Renal cortical epithelial cell (primary cell): ENCODE measurements at places on chromosomes 6 and 20. TPM values are rescaled to one million over a fixed set of nuclear protein-coding genes. Genes with fewer than 3 reads are reported as not detected.
A peak's percentile ranks its signal among the peaks of the same experiment; 100 is the strongest.

PRELID3B gene
- 86.5 and 133 TPM in 2 replicates for total RNA-seq

GPLD1 gene
- total RNA-seq: under 0.01 and 0.45 TPM in 2 replicates

GRCh38 chr6:31175971-31176370 is 5.5 kb upstream of the POU5F1 start:
- no peak for DNase-seq

DNA sequence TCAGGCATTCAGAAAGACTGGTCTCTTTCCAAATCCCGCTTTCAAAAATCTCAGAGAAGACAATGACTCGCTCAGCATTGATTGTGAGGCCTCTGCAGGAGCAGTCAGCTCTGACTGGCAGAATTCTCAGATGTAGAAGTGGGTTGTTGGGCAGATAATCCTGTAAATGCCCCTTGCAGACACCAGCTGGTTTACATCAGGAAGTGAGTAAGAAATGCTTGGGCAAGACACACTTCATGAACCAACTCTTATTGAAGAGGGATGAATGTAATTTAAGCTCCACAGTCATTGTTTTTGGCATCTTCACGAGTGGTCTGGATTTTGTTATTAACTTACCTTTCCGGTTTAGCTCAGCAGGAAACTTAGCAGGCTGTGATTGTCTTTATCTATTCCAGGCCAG is 166.6 kb downstream of the PLCB4 start:
- DNase-seq: peak; percentile 78

DNA sequence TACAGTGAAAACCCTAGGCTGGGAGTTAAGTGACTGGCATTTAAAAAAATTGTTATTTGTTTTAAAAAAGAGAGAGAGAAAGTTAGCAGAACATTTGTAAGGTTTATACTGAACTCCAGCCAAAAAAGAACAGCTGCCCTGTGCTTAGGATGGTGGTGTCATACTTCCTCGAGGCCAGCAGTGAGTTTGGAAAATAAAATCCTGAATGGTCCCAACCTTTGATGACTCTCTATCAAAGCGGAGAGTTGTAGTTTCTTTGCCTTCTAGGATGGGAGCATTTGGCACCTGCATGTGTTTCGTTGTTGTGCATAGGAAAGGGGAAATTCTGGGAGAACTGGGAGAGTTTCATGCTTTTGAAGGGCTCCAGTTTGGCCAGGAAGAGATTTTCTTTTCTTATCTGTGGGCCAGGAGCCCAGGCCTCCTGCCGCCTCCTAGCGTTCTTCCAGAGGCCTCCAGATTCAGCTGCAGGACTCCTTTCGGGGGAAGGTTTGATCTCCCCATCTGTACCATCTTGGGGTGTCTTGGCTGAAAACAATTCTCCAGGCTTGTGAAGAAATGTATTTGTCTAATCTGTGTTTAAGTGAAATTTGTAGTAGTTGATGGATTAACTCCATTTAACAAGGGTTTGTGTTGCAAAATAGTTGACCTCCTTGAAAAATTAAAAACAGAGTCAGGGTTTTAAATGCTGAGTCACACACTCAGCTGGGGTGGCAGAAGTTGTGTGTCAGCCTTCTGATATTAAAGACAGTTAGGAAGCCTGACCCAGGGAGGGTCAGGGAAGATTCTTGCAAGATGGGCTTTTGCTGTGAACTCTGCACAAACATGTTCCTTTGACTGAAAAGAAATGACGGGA is 63.4 kb downstream of the TXNDC5 start:
- DNase-seq: peak; percentile 6

DNA sequence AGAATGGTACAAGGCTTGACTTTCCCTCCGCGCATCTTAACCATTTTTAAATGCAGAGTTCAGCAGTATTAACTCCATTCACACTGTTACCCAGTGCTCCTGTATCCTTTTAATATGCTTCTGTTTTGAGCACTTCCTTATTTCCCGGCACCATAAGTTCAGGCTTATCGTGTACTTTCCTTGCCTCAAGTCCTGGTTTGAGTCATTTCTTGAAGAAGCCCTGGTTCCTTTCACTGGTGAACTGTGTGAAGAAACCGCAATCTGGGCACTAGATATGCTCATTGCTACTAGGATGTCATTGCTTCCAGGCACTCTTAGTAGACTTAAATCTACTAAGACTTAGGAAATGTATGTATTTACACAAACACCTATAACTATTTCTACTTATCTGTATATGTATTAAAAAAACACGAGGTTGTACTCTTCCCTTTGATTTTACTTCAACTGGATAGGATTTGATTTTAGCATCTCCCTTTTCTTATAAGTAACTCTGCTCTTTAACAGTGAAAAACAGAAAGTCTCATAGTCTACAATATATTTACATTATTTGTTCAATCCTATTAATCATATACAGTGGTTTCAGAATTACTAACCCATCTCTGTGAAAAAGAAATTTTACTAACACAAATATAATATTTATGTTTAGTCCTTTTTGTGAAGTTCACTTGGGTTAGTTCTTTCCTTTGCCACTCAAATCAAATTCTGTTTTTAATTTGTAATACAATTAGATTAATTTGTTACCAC is 135.5 kb downstream of the CDKAL1 start:
- DNase-seq: no peak

DNA sequence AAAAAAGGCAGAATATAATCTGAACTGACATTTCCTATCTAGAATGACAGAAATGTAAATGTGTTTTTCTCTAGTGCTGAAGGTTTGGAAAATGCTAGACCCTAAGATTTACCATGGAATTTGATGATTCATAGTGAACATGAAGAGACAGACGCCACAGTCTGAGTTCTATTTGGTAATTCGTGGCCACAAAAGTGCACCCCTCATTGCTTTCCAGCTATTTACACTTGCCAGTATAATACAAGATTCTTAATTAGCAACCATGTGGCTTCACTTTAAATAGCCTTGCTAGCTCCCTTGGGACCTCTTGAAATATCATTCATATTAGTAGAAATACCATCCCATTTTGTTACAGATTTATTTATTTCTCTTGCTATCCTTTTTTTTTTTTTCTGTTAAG is 636.8 kb downstream of the PRKN start:
- peak; percentile 98 for DNase-seq

DNA sequence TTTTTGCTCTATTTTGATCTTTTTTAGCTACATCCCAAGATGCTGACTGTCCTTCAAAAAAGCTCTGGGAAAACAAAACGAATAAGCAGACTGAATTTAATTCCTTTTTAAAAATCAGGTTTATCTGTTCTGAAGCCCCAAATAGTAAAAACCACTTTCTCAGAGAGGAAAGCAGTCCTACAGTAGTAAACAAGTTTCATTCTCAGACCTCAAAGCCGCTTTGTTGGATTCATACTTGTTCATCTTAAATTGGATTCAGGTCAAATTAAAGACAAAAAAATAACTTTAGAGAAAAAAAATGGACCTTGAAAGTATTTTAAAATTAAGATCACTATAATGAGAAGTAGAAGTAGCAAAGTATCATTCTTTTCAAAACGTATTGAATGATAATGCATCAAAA is 96.1 kb upstream of the THEMIS start:
- no peak for DNase-seq

DNA sequence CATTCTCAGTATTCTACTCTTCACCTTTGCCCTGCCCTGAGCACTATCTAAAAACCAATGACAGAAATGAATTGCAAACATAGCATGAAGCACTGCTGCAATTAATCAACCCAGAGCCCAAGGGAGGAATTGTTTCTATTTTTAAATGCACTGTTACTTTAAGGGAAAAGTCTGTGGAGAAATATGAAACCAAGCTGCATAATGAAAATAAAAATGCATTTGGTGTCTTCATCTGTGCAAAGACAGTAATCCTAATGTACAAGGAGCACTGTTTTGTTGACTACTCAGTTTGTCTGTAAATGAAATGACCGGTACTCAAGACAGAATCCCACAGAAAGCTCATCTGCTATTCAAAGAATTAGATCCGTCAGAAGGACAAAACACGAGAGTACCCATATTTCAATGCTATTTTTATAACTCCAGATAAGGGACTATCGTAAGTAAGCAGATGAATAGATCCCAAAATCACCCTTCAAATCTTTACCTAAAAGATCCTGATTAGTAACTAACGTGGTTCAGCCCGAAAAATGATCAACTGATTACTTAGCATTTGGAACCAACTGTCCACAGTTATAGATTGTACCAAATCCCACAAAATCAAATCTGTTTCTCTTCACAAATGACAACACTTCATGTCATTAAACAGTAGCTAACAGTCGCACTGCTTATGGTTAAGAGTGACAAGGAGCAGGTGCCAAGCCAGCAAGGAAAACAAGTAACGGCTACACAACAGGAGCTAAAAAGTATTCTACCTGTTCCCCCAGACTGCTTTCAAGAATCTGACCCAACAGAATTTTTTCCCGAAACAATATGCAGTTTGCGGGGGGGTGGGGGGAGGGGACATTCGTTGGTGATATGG is 2.4 kb downstream of the KIF13A start:
- DNase-seq: no peak

GPSM3 gene
- total RNA-seq: 0.40 and 1.9 TPM in 2 replicates

GSTA2 gene
- 0.15 TPM in 1 of 2 replicates, not detected in the other for total RNA-seq

DNA sequence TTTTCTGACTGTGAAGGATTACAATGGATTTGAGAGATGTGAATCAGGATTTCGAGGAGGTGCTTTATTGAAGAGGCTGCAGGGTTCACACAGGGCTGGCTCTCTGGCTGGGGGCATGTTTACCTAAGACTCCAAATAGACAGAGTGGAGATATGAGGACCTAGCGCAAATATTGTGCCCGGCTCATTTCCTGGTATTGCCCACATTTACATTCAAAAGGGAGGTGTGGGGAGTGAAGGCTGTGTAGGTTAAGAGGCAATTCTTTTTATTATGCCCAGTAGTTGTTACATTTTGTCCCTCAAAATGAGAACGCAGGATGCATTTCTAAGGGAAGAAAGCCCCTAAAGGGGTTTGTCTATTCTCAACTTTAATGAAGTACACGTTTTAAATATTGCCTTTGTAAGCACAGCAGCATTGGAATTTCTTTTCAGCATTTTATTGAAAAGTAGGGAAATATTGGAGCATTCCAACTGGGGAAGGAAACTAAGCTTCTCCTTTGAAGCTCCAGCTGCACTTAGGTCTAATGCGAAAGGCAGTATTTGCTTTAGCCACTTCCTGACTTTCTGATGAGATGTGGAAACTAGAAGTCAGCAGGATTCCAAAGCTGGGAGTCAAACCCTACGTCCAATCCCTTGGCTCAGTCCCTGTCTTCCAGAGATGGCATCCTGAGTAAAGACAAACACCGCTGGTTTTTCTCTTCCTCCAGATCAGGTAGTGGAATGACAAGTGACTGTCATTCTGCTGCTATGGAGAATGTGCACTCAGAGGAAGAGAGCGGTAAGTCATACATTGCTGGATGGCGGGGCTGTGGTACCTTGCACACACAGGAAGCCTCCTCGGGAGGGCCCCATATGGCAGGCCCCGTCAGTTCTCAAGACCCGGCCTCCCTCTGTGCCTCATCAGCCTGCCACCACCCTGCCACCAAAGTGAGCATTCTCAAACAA is 70.7 kb downstream of the MYB start:
- DNase-seq: no peak

ZNF391 gene
- total RNA-seq: 0.69 and 6.6 TPM in 2 replicates

GRCh38 chr6:63571361-63572043 is 778 bp upstream of the LOC128125822 start:
- DNase-seq: peak; percentile 92

DNA sequence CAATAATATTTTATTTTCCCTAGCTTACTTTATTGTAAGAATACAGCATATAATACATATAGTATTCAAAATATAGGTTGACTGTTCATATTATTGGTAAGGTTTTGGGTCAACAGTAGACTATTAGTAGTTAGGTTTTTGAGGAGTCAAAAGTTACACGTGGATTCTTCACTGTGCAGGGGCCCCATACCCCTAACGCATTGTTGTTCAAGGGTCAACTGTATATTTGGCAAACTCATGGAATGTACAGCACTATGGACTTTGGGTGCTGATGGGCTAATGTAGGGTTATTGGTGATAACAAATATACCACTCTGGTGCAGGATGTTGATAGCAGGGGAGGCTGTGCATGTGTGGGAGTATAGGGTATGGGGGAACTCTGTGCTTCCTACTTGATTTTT is 397.2 kb downstream of the BCKDHB start:
- no peak for DNase-seq

DNA sequence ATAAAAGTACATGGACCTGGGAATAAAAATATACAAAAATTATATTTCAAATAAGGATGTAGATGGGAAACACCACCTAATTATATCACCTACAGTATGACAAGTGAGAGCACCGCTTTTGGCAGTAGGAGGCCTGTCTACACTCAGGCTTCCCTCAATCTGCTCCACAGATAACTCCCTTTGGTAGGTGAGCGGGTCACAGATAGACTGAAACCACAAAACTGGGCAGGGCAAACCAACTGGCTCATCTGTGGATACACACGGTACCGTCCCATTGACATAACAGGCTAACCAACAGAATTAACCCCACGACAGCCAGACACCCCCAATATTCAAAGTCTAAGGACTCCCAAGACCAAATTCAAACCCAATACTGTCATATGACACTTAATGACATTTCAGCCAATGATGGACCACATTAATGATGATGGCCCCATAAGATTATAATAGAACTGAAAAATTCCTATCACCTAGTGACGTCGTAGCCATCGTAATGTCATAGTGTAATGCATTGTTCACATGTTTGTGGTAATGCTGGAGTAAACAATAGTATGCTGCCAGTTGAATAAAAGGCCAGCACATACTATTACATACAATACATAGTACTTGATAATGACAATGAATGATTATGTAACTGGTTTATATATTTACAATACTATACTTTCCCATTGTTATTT is 109.7 kb downstream of the MBOAT1 start:
- DNase-seq: no peak

DNA sequence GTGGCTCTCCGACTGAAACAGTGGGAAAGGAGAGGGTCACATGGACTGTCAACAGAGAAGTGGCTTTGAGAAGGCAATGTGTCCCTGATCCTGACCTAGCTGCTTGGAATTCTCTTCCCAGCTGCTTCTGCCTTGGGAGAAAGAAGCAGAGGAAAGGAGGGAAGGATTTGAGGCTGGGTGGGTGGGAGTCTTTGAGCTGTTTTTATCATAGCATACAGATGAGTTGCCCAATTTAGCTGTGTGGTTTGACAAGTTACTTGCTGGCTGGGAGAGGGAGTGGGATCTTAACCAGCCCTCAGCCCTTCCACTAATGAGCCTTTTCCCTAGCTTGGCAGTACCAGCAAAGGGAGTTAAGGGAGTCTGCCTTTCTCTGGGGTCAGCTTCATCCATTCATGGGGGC is 51.1 kb upstream of the MYL9 start:
- DNase-seq: no peak

HLA-DRB1 gene
- 0.99 and 18.2 TPM in 2 replicates for total RNA-seq

- peak; percentile 50 for DNase-seq
These were observed 82.3 kb upstream of the PHACTR2 start for GRCh38 chr6:143595251-143596036.

CFAP206 gene
- 0.17 and 9.0 TPM in 2 replicates for total RNA-seq
